Stimulated activated CD4-positive, alpha-beta T cell treated with anti-CD3 and anti-CD28 coated beads, Interleukin-12 subunit alpha, Interleukin-12 subunit beta, amount 100 ng/mL, for 24 hours (primary cell): ENCODE measurements at places on chromosomes 12 and 14.

DNA sequence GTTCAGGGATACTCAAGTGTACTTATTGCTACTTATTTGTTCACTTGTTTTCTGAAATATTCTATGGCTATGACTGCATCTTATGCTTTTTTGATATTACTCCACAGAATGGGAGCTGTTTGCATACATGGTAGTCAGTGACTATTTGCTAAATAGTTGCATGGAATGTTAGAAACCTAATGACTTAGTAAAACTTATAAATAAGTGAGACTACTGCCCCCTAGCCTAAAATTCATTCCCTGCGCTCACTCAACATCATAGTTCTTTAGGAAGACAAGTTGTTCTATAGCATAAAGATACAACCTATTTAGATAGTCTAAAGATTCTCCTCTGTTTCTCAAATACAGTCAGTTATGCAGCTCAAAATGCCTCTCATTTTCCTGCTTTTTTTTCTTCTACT is 305.5 kb downstream of the CEP128 start:
- no peak for DNase-seq

DNA sequence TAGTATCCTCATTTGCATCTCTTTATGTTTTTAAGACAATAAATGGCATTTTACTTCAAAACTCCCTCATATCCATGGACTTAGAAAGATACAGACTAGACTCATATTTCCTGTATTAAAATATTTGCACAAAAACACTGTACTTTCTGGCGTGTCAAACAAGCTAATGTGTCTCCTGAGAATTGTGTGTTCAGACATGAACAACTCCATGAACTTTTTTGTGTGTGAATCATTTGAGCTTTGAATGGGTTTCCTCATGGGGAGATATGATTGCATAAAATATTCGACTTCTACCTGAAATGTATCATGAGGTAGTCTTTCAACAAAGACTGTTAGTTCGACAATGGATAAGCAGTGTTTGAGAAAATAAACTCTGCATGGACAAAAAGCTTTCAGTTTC is 58.8 kb downstream of the TMEM30B start:
- no peak for DNase-seq

DNA sequence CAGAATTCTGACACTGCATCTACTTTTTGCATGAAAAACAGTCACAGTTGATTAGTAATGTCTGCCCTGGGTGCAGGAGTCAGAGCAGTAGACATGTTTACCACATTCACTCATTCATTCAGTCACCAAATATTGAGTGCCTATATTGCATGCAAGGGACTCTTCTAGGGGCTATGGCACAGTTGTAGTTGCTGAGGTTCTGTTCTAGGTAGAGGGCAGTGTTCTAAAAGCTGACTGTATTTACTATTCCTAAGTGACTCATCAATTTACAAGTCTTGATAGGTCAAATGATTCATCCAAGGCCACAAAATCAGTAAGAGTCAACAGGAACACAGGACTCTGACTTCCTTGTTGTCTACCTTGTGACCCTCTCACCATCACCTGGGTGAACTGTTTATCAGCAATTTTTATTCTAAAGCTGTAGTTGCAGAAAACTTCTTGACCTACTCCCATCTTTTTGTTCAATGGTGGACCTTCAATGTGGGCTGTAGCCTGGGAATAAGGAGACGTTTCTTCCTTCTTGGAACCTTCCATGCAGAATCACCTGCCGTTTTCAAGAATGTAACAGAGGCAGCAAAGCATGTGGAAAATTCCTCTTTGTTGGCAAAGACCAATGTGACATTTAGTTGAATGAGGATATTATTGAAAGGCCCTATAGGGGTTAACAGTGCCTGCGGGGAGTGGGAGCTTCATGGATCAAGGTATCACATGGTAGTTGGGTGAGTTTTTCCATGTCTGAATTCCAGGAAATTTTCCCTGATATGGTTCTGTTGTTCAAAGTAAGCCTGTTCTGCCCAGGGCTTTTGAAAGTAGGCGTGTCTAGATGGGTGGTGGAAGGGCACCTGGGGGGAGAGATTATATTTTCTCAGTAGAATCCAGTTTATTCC is 223.2 kb downstream of the KTN1 start:
- DNase-seq: no peak

GRCh38 chr12:113271853-113272561 is 50.7 kb downstream of the TPCN1 start:
- DNase-seq: peak; percentile 29

DNA sequence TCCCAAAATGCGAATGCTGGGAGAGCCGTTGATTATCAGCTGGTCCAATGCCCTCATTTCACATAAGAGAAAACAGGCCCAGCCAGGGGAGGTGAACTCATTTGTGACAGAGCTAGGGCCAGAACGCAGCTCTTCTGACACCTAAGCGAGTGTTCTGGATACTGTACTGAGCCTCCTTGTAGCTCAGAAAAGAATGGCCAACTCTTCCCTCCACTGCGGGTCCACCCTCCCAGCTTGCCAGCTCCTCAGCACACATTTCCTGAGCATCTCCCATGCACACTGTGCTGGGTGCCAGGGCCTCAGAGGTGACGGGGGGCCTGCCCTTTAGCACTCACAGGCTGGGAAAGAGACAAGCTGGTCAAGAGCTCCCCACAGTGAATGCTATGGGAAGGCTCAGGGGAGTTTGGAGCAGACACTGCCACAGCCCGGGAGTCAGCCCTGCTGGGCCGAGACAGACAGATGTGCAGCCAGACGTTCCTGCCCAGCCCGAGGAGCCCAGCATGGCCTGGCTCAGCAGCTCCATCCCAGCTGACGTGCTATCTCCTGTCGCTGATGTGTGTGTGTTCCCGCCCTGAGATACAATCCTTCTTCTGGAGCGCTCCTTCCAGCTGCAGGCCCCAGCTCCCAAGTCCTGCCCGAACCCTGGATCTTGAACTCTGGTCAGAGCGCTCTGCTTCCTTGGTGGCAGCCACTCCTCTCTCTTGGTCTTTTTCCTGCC is 3.5 kb downstream of the CMTM5 start:
- DNase-seq: no peak
